ENCODE measurements at places on chromosomes 3 and 15.

DNA sequence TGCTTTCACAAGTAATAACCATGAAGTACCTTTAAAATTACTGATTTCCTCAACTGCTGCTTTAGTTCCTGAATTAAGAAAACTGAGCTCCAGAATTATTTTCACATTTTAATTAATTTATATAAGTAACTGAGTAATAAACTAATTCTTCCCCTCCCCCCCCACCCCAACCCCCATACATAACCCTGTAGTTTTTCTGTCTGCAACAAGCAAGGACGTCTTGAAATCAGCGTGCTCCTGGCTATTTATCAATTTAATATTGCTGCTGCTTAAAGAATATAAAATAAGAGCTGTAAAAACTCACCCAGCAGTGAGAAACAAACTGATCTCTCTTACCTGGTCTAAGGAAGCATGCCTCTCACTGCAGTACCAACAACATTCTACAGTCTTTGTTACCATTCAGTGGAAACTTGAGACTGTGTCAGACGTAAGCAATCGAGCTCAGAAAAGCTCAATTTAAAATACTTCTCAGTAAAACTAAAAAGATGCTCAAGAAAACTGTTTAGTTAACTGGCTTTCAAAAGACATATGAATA lies 121.0 kb downstream of the TFDP2 start:
- DNase-seq: no peak

DNA sequence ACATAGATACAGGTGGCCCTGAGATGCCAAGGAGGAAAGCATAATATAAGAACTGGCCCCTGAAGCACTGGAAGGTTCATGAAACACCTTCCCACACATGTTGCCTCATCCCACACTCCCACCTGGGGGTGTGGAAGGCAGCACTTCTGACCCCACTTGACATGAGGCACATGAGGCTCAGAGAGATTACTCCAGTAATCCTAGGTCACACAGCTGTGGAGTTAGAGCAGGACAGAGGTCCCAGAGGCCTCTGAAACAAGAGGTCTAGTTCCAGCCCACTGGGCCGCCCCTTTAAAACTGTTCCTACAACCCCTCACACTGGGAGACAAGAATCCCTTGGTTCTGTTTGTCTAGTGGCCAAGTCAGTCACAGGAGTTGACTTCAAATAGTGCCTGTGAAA lies 7.2 kb downstream of the SSUH2 start:
- no peak for DNase-seq

DNA sequence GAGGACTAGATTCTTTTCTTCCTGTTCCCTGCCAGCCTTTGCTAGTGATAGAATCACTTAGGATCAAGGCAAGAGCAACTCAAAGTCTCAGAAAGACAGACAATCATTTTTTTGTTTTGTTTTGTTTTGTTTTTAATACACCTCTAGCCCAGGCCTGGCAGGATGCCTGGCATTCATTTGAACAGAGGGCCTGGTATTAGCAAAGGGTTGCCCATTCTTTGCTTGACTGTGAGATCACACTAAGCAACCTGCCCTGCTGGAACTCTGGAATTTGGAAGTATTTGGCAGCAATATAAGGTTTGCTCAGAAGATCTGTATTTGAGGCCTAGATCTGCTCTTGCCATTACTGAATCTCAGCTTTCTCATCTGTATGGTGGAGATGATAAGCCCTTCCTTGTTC lies 21.8 kb upstream of the ATP13A5 start:
- DNase-seq: no peak

DNA sequence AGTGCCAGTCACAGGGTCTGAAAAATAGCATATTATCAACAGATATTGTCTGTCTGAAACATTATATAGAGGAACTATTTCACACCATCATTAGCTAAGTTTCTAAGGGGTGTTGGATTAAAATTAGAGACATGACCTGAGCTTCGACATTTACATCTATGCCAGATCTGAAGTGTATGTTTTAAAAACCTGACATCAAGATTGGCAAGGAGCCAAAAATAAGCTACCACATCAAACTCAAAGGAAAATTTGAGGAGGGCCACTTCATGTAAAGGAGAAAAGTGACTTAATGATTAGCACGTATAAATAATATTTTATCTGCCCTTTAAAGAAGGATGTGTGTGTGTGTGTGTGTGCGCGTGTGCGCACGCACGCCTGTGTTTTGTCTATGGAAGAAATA lies 752.0 kb upstream of the GRM7 start:
- DNase-seq: no peak

Measured in stimulated activated CD8-positive, alpha-beta memory T cell treated with anti-CD3 and anti-CD28 coated beads, Interleukin-2, amount 100 ng/mL, for 48 hours (primary cell).